ENCODE measurements at places on chromosomes 5 and 9. TPM values are rescaled to one million over a fixed set of nuclear protein-coding genes. Genes with fewer than 3 reads are reported as not detected.

- H3K4me1 ChIP-seq, result peaks cover 2% of the 10 kb centered on the region
- no peaks in the 10 kb centered on the region for H3K27me3 ChIP-seq
- H3K27ac ChIP-seq, result no peak overlapping the region
- H3K4me3 ChIP-seq, result no peak overlapping the region
These were observed 203.0 kb downstream of the KDM4C start for GRCh38 chr9:6960777-6961176.

DNA sequence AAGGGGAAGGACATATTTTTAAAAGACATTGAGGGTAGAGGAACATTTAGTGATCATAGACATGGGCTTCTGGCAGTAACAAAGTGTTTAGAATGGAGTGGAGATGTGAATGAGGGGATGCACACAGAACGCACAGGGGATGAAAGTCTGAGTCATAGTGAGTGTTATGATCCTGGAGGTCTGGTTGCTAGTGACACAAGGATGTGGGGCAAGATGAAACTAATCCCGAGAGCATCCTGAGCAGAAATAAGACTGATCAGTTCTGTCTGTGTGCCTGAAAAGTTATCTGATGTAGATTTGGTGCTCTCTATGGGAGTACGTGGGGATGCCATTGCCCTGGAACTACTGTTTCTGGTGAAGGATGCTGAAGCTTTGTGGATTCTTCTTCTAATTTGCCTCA is 141.1 kb downstream of the CHSY3 start:
- H3K36me3 ChIP-seq, result no peaks in the 10 kb centered on the region
- no peak for DNase-seq
- no peaks in the 10 kb centered on the region for H3K27me3 ChIP-seq
- no peaks in the 10 kb centered on the region for H3K4me1 ChIP-seq

- DNase-seq, result no peak
- no peaks in the 10 kb centered on the region for H3K27me3 ChIP-seq
- H3K36me3 ChIP-seq, result no peaks in the 10 kb centered on the region
- no peak overlapping the region for H3K4me3 ChIP-seq
- no peak overlapping the region for H3K27ac ChIP-seq
- no peaks in the 10 kb centered on the region for H3K4me1 ChIP-seq
These were observed 29.9 kb downstream of the TNFSF15 start for GRCh38 chr9:114775981-114776380.

DNA sequence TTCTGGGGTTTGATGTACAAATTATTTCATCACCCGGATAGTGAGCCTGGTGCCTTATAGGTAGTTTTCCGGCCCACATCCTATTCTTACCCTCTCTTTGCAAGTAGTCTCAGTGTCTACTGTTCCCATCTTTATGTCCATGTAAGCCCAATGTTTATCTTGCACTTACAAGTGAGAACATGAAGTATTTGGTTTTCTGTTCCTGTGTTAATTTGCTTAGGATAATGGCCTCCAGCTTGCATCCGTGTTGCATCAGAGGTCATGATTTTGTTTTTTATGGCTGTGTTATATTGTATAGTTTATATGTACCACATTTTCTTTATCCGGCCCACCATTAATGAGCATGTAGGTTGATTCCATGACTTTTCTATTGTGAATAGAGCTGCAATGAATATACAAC is 136.5 kb downstream of the PRR16 start:
- H3K27ac ChIP-seq, result no peak overlapping the region
- no peaks in the 10 kb centered on the region for H3K27me3 ChIP-seq
- H3K4me1 ChIP-seq, result no peaks in the 10 kb centered on the region

- peaks cover 16% of the 10 kb centered on the region for H3K4me1 ChIP-seq
- H3K4me3 ChIP-seq, result no peak overlapping the region
- peak; percentile 55 for DNase-seq
- H3K27me3 ChIP-seq, result no peaks in the 10 kb centered on the region
- no peak overlapping the region for H3K27ac ChIP-seq
- no peaks in the 10 kb centered on the region for H3K36me3 ChIP-seq
These were observed 49.3 kb upstream of the SYNPO start for GRCh38 chr5:150590979-150591695.

- no peaks in the 10 kb centered on the region for H3K4me1 ChIP-seq
- peaks cover 4% of the 10 kb centered on the region for H3K27me3 ChIP-seq
- no peak overlapping the region for H3K27ac ChIP-seq
- no peaks in the 10 kb centered on the region for H3K36me3 ChIP-seq
These were observed 6.7 kb downstream of the KCNIP1 start for GRCh38 chr5:170510559-170510958.

GRCh38 chr5:77797136-77797535 is 21.0 kb upstream of the TBCA start:
- peaks cover 3% of the 10 kb centered on the region for H3K27me3 ChIP-seq
- no peaks in the 10 kb centered on the region for H3K4me1 ChIP-seq
- no peak overlapping the region for H3K4me3 ChIP-seq
- H3K27ac ChIP-seq, result no peak overlapping the region

DNA sequence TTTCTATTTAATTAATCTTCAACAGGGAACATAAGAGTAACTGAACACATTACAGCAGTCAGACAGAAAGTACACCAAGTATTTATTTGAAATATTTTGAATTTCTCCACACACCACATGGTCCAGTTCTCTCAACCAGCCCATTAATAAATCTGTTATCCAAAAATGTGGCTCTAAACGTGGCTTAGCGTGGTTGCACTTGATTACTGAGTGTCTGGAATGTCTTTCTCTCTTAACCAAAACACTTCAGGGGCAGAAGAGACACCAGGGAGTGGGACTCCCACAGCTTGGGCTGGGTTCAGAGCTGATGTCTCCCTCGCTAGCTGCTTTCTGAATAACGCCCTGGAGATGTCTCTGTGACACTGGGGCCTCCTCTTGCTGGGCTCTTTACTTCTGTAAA is 52.6 kb upstream of the FANCC start:
- peaks cover 4% of the 10 kb centered on the region for H3K27me3 ChIP-seq
- DNase-seq, result no peak
- H3K27ac ChIP-seq, result no peak overlapping the region
- no peak overlapping the region for H3K4me3 ChIP-seq
- H3K36me3 ChIP-seq, result no peaks in the 10 kb centered on the region
- no peaks in the 10 kb centered on the region for H3K4me1 ChIP-seq

DNA sequence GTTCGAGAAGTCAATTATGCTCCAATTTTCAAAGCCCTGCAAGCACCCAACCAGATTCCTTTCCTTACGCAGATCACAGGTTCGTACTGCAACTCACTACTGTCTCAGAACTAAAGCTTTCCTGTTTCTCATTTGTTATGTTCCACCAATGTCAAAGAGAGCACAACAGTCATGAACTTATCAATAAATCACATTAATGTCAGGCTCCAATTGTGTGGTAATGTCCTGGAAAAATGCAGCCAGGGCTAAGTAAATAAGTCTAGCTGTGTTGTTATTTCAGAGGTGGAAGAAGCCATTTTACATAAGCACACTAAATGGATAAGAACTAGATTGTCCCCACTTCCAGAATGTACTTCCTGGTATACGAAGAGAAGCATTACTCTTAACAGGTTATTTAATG is 488.6 kb upstream of the PTGER4 start:
- no peak overlapping the region for H3K4me3 ChIP-seq
- H3K27ac ChIP-seq, result no peak overlapping the region
- DNase-seq, result no peak
- no peaks in the 10 kb centered on the region for H3K27me3 ChIP-seq
- H3K4me1 ChIP-seq, result no peaks in the 10 kb centered on the region

- no peak for DNase-seq
- no peaks in the 10 kb centered on the region for H3K4me1 ChIP-seq
- H3K27ac ChIP-seq, result no peak overlapping the region
- H3K4me3 ChIP-seq, result no peak overlapping the region
- H3K27me3 ChIP-seq, result no peaks in the 10 kb centered on the region
- no peaks in the 10 kb centered on the region for H3K36me3 ChIP-seq
These were observed 7.3 kb upstream of the CDC14B start for GRCh38 chr9:96626912-96627311.

DNA sequence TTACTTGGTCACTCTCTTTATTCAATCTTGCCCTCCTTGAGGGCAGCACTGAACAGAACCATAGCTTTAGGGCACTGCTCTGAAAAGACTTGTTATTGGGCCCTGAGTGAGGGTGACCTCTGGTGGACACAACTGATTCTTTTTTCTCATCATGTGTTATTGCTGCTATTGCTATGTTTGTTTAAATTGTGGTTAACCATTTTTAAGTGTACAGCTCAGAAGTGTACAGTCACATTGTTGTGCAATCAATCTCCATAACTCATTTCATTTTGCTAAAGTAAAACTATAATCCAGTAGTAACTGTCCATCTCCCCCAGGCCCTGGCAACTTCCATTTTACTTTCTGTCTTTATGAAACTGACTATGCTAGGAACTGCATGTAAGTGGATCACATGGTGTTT is 351.1 kb upstream of the RIOK2 start:
- H3K27me3 ChIP-seq, result no peaks in the 10 kb centered on the region
- no peak overlapping the region for H3K27ac ChIP-seq
- H3K4me3 ChIP-seq, result no peak overlapping the region
- H3K4me1 ChIP-seq, result no peaks in the 10 kb centered on the region
- DNase-seq, result no peak

- H3K36me3 ChIP-seq, result peaks cover 24% of the 10 kb centered on the region
- H3K4me1 ChIP-seq, result peaks cover 53% of the 10 kb centered on the region
- H3K4me3 ChIP-seq, result peak overlapping the region; percentile 23
- DNase-seq, result peak; percentile 79
- peak overlapping the region; percentile 88 for H3K27ac ChIP-seq
- no peaks in the 10 kb centered on the region for H3K27me3 ChIP-seq
These were observed 16.0 kb downstream of the TRAF2 start for GRCh38 chr9:136902259-136902821.

DNA sequence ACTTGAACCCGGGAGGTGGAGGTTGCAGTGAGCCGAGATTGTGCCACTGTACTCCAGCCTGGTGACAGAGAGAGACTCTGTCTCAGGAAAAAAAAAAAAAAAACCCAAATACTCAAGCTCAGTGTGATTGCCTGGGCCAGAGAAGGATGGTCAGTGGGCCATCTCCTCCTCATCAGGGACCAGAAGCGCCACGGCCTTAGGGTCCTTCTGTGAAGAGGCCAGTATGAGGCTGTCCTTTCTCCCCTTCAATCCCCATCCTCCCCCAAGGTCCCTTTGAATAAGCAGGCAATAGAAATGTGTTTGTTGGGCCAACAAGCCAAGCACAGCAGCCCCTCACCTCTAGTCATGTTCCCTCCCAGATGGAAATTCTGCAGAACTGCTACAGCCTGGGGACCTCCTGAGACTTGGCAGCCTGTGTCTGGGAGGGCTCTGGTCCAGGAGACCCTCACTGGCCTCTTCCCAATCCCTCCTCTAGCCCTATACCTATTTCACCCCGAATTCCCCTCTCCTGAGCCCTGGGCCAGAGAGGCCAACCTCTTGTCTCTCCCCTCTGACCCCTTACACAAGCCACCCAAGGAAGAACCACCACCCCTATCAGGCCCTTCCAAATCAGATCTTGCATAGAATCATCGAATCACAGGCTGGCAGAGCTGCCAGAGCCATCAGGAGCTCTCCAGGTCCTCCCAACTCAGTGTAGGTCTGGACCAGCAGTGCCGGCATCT is 1.0 kb downstream of the CSF1R start:
- peaks cover 3% of the 10 kb centered on the region for H3K27me3 ChIP-seq
- peak; percentile 44 for DNase-seq
- no peak overlapping the region for H3K27ac ChIP-seq
- H3K36me3 ChIP-seq, result no peaks in the 10 kb centered on the region

DNA sequence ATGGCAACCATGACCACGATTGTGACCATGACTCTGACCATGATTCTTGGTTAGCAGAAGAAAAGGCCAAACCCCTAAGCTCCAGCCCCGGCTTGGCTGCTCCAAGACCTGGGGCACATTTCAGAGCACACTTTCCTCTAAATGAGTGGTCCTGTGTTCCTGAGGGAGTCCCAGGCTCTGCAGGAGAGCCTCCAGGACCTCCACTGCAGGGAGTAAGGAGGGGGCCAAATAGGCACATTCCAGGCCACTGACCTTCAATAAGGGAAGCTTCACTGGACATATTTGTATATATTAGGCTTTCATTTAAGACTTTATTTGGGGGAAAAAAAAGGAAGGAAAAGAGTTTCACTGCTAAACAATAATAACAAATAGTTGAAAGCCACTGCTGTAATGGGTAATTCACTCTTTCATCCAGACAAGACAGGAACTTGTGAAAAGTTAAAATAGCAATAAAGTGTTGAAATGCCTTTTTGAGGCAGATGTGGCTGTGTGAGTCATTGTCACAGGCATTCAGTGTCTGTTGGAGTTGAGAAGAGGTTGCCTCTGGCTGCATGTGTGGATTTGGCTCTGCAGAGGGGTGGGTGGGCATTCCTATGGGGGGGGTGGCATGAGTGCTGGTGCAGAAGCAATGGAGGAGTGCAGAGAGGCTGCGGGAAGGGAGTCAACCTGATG is 63.9 kb upstream of the TGFBR1 start:
- DNase-seq, result no peak
- no peak overlapping the region for H3K4me3 ChIP-seq
- H3K27ac ChIP-seq, result no peak overlapping the region
- peaks cover 9% of the 10 kb centered on the region for H3K36me3 ChIP-seq
- H3K27me3 ChIP-seq, result no peaks in the 10 kb centered on the region
- H3K4me1 ChIP-seq, result peaks cover 13% of the 10 kb centered on the region

- no peaks in the 10 kb centered on the region for H3K27me3 ChIP-seq
- H3K36me3 ChIP-seq, result no peaks in the 10 kb centered on the region
- H3K4me1 ChIP-seq, result peaks cover 72% of the 10 kb centered on the region
- DNase-seq, result no peak
- peak overlapping the region; percentile 27 for H3K27ac ChIP-seq
These were observed 2.5 kb downstream of the GPBP1 start for GRCh38 chr5:57176350-57176857.

- no peaks in the 10 kb centered on the region for H3K36me3 ChIP-seq
- no peak overlapping the region for H3K4me3 ChIP-seq
- no peaks in the 10 kb centered on the region for H3K4me1 ChIP-seq
- no peaks in the 10 kb centered on the region for H3K27me3 ChIP-seq
These were observed 339.2 kb downstream of the PRR16 start for GRCh38 chr5:120803282-120803681.

DNA sequence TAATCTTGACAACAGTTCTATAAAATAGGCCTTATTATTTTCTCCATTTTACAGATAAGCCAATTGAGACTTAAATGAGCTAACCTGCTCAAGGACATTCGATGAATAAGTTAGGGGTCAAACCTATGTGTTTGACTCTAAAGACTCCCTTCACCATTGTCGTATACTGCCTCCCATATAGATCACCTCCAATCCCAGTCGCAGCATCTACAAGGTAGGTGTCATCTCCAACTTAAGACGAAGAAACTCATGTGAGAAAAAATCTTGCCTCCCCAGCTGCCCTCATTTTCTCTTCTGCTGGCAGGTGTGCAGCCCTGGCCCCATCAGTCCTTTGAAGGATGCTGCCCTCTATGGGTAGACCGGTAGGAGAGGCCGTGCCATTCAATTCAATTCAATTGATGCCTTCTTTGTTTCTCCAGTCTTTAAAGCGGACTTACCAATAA is 75.2 kb upstream of the SMARCA2 start:
- no peak overlapping the region for H3K27ac ChIP-seq
- H3K4me3 ChIP-seq, result no peak overlapping the region
- DNase-seq, result no peak
- no peaks in the 10 kb centered on the region for H3K27me3 ChIP-seq
- no peaks in the 10 kb centered on the region for H3K36me3 ChIP-seq

The CTXN3 gene
- total RNA-seq, result not detected

The MARVELD2 gene
- total RNA-seq, result 29.4 TPM

The TLN1 gene
- total RNA-seq, result 159 TPM

The ADAMTS6 gene
- 2.3 TPM for total RNA-seq

The ZFP37 gene
- 1.5 TPM for total RNA-seq

The SLC25A48 gene
- total RNA-seq, result 5.7 TPM

The CCIN gene
- total RNA-seq, result not detected

The ZNF883 gene
- 0.97 TPM for total RNA-seq

The TRIM36 gene
- total RNA-seq, result 2.3 TPM

The ADAMTSL2 gene
- 0.31 TPM for total RNA-seq
